Prostate gland (tissue), 2 donors: ENCODE measurements at places on chromosomes 3 and 15. TPM values are rescaled to one million over a fixed set of nuclear protein-coding genes. Genes with fewer than 3 reads are reported as not detected.

GRCh38 chr15:39432912-39433348, 147.9 kb upstream of the THBS1 start:
- no peaks in the 10 kb centered on the region for H3K36me3 ChIP-seq
- H3K27me3 ChIP-seq = no peaks in the 10 kb centered on the region
- H3K4me3 ChIP-seq = no peak overlapping the region
- no peaks in the 10 kb centered on the region for H3K4me1 ChIP-seq
- no peak overlapping the region for H3K27ac ChIP-seq

GRCh38 chr3:156630773-156631093, 43.7 kb upstream of the TIPARP start:
- H3K4me3 ChIP-seq = no peak overlapping the region
- H3K4me1 ChIP-seq = peaks cover 9% of the 10 kb centered on the region
- no peaks in the 10 kb centered on the region for H3K36me3 ChIP-seq
- no peaks in the 10 kb centered on the region for H3K27me3 ChIP-seq

- no peak for DNase-seq
- H3K4me1 ChIP-seq = no peaks in the 10 kb centered on the region
- H3K27me3 ChIP-seq = no peaks in the 10 kb centered on the region
- no peaks in the 10 kb centered on the region for H3K36me3 ChIP-seq
- H3K27ac ChIP-seq = no peak overlapping the region
- H3K4me3 ChIP-seq = no peak overlapping the region
Observed at GRCh38 chr15:34233614-34234013, 8.8 kb downstream of the EMC4 start.

- H3K27me3 ChIP-seq = no peaks in the 10 kb centered on the region
- H3K36me3 ChIP-seq = no peaks in the 10 kb centered on the region
- no peak overlapping the region for H3K27ac ChIP-seq
- DNase-seq = no peak
- H3K4me3 ChIP-seq = no peak overlapping the region
Observed at GRCh38 chr15:65434201-65434600, 11.5 kb upstream of the IGDCC4 start.

DNA sequence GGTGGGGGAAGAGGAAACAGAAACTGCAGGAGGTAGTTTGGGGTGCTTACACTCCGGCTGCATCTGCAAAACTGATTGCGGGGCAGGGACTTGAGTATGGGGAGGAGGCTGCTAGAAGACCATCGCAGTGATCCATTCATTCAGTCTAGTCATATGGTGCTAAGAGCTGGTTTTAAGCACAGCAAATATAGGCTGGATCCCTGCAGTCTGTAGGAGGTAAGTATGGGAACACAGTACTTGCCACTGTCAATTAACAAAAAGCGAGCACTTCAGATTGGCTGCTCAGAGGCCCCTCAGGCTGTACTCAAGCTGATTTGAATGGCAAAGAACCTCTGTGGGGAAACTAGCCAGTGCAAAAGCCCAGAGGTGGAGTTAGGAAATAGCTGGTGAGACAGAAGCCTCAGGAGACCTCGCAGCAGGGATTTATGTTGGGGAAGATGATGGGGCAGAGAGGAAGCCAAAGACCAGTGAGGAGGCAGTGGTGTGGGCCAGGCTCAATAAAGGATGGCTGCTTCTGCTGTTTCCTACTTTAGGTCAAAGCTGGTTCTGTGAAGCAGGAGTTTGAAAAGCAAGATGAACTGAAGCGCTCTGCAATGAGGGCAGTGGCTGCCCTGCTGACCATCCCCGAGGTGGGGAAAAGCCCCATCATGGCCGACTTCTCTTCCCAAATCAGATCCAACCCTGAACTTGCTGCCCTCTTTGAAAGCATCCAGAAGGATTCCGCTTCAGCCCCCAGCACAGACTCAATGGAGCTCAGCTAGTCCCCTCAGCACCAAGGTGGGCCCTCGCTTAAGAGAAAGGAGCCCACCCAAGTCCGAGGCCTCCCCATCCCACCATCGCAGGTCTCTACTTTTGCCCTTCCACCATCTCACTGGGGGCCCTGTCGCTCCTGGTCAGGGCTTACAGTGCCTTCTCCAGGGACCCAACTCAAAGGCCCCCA, 7.9 kb downstream of the RPL32 start:
- H3K36me3 ChIP-seq = peaks cover 7% of the 10 kb centered on the region
- peaks cover 5% of the 10 kb centered on the region for H3K4me1 ChIP-seq
- H3K27me3 ChIP-seq = no peaks in the 10 kb centered on the region
- DNase-seq = no peak
- H3K4me3 ChIP-seq = no peak overlapping the region
- no peak overlapping the region for H3K27ac ChIP-seq

DNA sequence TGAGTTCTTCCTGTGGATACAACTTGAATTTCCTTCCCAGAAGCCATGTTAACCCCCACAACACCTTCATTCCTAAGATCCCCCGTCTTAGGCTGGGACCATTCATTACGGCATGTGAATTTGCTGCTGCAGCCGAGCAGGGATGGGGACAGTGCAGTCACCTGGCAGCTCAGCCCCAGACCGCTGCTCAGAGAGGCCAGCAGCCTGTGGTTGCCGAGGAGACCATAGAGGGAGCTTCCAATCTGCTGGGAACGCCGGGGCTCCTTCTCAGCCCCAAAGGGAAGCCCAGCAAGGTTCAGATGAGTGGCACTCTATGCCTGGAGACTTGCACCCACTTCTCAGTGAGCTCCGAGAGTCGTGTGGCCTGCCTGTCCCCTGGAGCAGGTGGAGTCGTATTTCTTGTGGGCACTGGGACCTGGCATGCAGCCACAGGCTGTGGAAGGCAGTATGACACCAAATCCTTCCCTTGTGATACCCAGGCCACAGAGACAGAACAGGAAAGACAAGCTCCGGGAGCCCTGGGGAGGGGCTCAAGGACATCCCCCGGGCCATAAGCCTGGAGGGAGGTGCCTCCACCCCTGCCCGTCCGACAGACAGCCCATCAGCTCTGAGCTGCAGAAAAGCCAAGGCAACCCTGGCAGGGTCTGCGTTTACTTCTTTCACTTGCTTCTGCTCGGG, 167.3 kb downstream of the FAM43A start:
- no peak overlapping the region for H3K4me3 ChIP-seq
- H3K4me1 ChIP-seq = peaks cover 16% of the 10 kb centered on the region
- DNase-seq = peak; percentile 74
- H3K27me3 ChIP-seq = no peaks in the 10 kb centered on the region
- H3K27ac ChIP-seq = peak overlapping the region; percentile 50

DNA sequence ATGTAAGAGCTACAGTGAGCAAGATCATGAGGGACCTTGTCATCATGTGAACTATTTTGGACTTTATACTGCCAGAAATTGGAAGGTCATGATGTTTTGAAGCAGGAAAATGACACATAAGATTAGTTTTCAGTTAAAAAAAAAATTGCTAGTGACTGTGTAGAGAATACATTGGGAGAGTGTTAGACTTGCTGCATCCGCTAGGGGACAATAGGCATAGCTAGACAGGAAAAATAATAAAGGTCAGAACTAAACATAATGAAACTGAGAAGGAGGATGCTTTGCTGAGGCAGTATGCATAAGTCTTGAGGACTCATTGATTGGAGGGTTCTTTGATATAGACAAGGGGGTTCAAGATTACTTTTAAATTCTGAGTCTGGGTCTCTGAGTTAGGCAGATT, 275.8 kb upstream of the KCNH8 start:
- no peak overlapping the region for H3K27ac ChIP-seq
- no peaks in the 10 kb centered on the region for H3K27me3 ChIP-seq
- H3K4me3 ChIP-seq = no peak overlapping the region

DNA sequence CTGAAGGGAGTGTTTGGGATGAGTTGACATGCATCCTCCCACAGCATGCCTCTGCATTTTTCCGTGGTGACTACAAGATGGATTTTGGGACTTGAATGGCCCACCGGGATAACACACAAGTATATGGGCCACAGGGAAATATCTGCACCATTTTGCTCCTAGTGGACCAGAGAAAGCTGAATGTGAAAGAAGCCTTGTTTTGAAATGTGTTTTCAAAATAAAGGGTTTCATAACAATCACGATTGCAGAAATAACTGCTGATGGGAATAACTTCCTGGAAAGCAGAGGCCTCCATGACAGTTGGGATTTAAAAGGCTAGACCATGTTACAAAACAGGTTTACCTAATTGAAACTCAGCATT, 77.5 kb upstream of the PRR23C start:
- H3K27me3 ChIP-seq = no peaks in the 10 kb centered on the region
- peaks cover 3% of the 10 kb centered on the region for H3K4me1 ChIP-seq
- DNase-seq = no peak
- H3K27ac ChIP-seq = no peak overlapping the region

DNA sequence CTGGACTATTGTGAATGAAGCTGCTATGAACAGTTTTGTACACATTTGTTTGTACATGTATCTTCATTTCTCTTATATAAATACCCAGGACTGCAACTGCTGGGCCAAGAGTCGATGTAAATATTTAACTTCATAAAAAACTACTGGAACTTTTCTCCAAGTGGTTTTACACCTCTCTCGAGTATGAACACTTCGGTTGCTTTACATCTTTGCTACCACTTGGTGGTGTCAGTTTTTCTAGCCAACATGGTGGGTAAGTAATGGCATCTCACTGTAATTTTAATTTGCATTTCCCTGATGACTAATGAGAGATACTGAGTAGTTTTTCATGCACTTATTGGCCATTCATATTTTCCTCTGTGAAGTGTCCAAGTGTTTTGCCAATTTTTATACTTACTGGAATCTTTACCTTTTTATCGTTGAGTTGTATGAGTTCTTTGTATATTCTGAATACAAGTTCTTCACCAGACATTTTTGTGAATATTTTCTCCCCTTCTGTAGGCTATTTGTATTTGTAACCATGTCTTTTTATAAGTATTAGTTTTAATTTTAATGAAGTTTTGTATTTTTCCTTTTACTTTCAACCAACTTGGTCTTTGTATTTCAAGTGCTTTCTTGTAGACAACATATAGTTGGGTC, 44.4 kb downstream of the PCOLCE2 start:
- H3K27me3 ChIP-seq = no peaks in the 10 kb centered on the region
- no peak for DNase-seq
- H3K4me3 ChIP-seq = no peak overlapping the region
- H3K4me1 ChIP-seq = no peaks in the 10 kb centered on the region

DNA sequence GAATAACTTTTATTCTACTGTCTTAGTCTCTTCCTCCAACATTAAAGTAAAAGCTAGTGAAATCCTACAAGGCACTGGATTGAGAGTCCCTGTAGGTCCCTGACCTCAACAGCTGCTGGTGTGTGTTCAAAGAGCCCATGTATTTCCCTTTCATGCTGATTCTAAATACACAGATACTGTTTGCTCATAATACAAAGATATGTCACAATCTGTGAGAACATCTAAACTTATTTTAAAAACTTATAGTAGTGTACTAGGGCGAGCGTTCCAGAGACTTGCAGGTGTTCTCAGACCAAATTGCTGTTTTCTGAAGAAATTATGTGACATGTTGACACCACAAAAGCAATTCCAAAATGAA, 145.9 kb upstream of the LIPC start:
- no peak overlapping the region for H3K4me3 ChIP-seq
- H3K27ac ChIP-seq = peak overlapping the region; percentile 13
- no peaks in the 10 kb centered on the region for H3K27me3 ChIP-seq
- H3K36me3 ChIP-seq = no peaks in the 10 kb centered on the region
- no peaks in the 10 kb centered on the region for H3K4me1 ChIP-seq

DNA sequence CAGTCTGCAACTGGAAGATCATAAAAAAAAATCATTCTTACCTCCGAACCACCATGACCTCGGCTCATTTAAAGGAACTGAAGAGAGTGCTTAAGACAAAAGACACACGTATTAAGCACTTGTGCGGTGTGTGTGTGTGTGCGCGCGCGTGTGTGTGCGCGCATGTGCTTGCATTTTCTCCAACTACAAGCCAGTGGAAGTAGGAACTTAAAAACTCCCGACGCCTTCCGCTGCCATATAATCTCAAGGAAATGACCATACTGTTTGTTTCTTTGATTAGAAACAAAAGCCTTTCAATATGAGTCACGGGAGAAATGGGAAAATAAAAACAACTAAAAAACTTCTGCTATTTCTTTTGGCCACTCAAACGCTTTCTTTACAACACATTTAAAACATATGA, 32.4 kb downstream of the FRMD4B start:
- no peaks in the 10 kb centered on the region for H3K27me3 ChIP-seq
- DNase-seq = no peak
- no peak overlapping the region for H3K27ac ChIP-seq
- H3K36me3 ChIP-seq = no peaks in the 10 kb centered on the region

The CHL1 gene
- 10.5 TPM for total RNA-seq

The CLDN18 gene
- 0.57 TPM for total RNA-seq

The GTF2A2 gene
- total RNA-seq = 47.4 TPM

The RLBP1 gene
- total RNA-seq = not detected

The ATP13A4 gene
- total RNA-seq = not detected

The KIF7 gene
- 10.3 TPM for total RNA-seq

The CYP1A2 gene
- not detected for total RNA-seq

The TGM4 gene
- total RNA-seq = 7.4 TPM
